CD8-positive, alpha-beta memory T cell (primary cell): ENCODE measurements at places on chromosomes 6 and 20.

DNA sequence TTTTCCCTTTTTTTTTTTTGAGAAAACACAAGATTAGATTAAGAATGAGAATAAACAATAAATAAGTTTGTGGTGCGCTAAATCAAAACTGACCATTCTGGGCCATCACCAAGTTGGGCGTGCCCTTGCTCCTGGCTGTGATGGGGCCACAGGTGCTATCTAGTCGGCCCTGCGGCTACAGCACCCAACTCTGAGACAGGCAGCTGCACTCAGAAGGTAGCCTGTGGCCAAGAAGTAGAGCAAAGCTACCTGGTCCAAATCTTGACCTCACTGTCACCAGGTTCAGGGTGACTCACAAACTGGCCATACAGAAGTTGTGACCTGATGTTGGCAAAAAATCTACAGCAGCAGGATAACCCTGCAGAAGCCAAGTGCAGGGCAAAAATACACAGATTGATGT is 3.4 kb downstream of the TXNDC5 start:
- DNase-seq: no peak

DNA sequence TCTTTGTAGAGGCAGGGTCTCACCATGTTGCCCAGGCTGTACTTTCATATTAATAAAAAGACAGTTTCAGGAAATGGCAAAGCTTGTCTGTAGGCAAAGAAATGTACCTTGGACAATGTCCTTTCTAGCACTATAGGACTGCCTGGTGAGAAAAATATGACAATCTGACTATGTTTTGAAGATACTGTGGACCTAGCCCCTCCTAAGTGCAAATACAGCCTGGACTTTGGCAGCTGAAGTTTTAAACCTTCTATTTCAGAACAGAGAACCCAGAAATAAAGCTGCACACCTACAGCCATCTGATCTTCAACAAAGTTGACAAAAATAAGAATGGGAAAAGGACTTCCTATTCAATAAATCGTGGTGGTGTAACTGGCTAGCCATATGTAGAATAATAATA is 18.9 kb upstream of the IL17A start:
- DNase-seq: no peak

DNA sequence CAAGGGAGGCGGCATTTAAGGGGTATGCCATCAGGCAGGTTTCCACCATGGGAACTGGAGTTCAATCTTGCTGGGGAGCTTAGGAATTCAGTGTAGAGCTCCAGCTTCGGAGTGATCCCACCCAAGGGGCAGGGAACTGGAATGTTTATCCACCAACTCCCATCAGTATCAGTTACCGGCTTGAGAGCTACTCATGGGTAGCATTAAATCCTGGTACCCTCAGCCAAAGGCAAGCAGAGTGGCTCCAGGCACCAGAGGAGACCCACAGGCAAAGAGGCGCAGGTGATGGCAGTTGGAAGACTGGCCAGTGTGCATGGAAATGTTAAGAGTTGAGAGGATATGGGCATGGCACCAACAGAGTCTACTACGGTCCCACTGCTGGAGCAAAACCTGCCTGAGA is 14.1 kb downstream of the EDEM2 start:
- DNase-seq: no peak

DNA sequence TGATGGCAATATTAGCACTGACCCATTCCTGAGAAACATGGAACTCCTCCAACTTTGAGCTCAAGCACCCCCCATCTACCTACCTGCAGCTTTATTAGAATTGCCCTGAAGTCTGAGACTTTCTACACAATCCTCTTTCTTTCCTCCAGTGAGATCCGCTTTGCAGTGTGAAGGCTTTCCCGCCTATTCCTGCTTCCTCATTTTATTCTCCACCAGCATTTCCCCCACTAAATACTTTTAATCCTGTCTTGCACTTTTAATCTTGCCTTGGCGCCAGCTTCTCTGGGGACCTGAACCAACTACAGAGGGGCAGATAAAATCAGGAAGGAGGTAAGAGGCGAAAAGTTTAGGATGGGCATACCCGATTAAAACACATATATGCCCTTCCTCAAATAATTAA is 178.1 kb upstream of the PRDM1 start:
- no peak for DNase-seq
